ENCODE measurements at places on chromosomes 3 and 15.

GRCh38 chr15:93087825-93088199 is 1.2 kb downstream of the RGMA start:
- DNase-seq: peak; percentile 42

- DNase-seq: no peak
These were observed 22.5 kb upstream of the MB21D2 start for GRCh38 chr3:192940129-192940528.

- DNase-seq: no peak
These were observed 78.5 kb downstream of the MRPL46 start for GRCh38 chr15:88388686-88389085.

DNA sequence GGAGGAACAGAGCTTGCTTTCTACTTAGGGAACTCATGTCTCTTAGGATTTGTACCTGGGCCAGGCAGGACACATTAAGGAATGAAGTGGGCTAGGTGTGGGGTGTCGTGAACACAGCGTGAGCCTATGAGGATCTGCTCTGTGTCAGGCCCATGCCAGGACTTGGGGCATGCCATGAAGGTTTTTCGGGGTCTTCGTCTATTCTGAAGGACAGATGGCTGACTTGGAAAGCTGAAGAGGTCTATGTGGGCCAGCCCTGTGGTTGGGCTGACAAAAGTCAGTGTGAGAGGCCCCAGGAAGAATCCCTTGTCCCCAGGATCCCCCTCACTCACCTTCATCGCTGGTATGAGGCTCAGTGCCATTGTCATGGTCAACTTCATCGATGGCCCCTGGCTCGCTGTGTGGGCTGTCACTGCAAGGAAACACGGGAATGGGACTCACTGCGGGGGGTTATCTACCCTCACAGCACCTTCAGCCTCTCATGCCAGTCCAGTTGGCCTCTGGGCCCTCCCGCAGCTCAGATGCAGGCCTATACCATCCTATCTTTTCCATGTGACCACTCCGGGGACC is 46.8 kb upstream of the RAD18 start:
- no peak for DNase-seq

Measured in stimulated activated CD8-positive, alpha-beta memory T cell treated with anti-CD3 and anti-CD28 coated beads, Interleukin-4, amount 100 ng/mL, for 4 hours (primary cell).